ENCODE measurements at places on chromosomes 1 and 21.

- DNase-seq: no peak
Measured at GRCh38 chr1:8603220-8603616, 214.2 kb downstream of the RERE start.

DNA sequence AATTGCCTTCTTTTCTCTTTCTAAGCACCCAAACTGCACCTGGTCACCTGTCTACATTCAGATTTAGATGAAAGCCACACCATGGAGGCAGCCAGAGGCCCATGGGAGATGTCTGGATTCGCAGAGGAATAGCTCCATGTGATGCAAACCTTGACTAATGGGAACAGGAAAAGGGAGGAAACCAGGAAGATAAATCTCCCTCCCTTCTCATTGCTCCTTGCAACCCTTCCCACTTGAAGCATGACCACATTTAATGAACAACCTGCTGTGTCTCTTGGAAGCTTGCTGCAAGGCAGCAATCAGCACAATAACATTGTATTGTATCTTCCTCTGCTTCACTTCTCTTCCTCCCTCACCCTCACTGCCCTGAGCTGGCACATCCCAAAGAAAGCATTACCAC, 42.6 kb upstream of the KLF17 start:
- DNase-seq: no peak

DNA sequence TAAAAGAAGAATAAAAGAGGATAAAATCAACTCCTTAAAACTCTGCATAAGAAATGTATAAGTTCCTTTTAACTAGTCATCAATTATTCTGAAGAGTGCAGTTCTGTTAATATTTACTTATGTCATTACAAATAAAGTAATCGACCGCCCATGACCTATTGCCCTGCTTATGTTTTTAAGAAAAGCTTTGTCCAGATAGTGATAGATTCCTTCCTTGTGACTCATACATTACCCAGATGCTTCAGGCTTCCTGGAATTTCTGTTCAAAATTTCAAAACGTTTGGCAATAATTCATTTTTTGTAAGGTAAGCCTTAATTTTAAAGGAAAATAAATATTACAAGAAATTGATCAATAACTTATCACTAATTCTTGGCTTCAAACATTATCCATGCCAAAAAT, 918.2 kb upstream of the ADGRL2 start:
- DNase-seq: no peak

DNA sequence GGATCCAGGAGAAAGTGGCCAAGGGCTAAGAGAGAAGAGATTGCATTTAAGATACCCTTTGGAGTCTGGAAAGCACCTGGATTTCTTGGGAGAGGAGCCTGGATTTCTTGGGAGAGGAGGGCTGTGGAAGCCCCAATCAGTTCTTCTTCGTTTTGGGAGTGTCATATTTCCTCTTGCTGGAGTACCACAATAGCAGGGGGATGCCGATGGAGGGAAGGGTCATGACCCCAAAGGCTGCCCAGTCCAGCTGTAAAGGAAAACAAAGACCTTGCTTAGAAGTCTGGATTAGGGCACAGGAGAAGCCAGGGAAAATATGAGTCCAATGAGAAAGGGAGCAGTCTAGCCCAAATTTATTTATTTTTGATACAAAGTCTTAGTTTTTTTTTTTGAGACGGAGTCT, 11.3 kb downstream of the SSR2 start:
- DNase-seq: no peak

DNA sequence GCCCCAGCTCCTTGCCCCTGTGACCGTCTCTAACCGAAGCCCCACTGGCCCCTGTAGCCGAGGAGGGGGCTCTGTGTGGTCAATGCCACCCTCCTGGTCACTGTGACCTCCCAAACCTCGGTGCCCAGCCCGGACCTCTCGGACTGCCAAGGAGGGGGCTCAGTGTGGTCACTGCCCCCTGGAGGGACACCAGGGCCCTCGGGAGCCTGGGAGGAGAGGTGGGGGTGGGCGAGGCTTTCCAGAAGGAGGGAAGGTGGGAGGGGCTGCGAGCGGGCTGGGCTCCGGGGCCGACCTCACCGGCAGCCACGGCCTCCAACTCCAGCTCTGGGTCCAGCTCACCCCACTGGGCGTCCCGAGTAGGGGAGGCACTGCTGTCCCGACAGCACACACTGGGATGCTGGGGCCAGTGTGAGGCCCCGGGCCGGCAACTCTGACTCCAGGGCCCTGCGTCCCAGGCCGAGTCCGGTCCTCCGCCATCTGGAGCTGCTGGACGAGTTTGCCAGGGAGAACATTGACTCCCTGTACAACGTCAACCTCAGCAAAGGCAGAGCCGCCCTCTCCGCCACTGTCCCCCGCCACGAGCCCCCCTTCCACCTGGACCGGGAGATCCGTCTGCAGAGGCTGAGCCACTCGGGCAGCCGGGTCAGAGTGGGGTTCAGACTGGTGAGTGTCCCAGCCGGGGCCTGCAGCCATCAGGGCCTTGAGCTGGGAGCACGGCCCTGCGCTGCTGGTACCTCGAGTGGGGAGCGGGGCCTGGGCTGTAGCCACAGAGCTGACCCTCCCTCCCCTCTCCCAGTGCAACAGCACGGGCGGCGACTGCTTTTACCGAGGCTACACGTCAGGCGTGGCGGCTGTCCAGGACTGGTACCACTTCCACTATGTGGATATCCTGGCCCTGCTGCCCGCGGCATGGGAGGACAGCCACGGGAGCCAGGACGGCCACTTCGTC, 6.4 kb downstream of the SCNN1D start:
- no peak for DNase-seq

GRCh38 chr1:67052741-67053534, 1.0 kb downstream of the SLC35D1 start:
- DNase-seq: no peak

- no peak for DNase-seq
Measured at GRCh38 chr1:15102646-15103045, 50.9 kb upstream of the TMEM51 start.

DNA sequence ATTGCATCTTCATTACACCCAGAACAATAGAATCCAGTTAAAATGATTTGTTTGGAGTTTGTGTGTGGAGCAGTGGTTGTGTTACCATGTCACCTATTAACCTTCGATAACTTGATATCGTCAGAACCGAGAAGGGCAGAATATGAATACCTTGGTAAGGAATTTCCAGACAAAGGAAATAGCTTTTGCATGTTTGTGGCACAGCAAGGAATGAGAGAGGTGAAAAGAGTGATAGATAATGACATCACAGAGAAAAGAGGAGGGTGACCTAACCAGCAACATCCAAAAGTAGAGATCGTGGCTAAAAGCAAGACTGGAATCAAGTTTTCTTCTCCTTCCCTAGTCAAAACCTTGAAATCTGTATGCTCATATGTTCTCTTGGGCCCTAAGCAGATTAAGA, 244.6 kb upstream of the NEGR1 start:
- DNase-seq: no peak

DNA sequence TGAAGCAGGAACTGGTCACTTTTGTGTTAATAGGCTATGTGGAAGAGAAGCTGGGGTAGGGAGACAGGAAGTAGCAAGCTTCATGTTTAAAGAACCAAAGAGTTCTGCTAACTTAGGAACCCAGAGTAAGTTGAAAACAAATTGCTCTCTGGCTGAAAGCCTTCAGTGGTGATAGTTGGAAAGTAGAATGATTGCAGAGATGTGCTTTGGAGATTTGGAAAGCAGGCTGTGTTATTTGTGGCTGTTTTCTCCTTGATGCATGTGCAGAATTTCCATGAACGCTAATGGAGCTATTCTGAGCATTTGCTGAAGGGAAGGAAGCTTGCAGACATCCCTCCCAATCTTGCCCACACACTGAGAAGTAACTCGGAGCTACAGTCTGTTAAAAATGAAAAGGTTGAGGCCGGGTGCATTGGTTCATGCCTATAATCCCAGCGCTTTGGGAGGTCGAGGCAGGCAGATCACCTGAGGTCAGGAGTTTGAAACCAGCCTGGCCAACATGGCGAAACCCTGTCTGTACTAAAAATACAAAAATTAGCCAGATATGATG, 45.7 kb downstream of the TCEANC2 start:
- DNase-seq: no peak

GRCh38 chr1:24150234-24151174, 7.6 kb upstream of the IL22RA1 start:
- peak; percentile 78 for DNase-seq

- DNase-seq: no peak
Measured at GRCh38 chr1:52706941-52707926, 9.1 kb upstream of the COA7 start.

GRCh38 chr1:241330619-241331327, 26.2 kb downstream of the RGS7 start:
- DNase-seq: no peak

DNA sequence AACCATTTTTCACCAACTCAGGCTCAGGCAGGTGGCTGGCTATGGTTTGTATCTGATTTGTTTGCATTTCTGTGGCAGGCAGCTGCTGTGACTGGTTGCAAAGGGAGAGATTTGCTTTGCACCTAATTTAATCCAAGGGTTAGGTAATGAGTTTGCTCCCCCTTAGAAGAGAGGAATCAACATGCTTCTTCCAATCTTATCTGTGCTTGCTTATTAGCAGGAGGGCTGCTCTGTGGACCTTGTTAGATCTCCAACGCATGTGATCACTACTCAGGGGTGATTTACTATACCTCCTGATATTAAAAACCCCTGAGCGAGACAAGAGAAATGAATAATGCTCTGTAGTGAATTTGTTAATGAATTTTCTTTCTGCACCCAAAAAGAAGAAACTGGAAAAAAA, 20.5 kb downstream of the OLFML3 start:
- no peak for DNase-seq

DNA sequence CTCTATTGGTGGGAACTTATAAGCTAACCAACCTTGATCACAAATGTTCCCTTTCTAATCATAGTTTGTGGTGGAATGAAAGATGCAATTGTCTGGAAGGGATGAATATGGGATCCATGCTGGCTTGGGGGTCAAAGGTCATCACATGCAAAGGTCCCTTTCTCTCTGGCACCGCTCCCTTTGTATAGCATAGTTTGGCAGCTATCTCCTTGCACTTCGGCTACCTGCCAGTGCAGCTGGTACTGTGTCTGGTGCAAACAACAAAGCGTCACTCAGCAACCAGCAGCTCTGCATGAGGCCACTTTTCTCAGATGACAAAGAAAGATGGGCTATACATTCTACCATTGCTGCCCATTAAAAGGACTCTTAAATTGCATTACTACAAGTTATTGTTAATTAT, 188.2 kb upstream of the NFIA start:
- DNase-seq: no peak

DNA sequence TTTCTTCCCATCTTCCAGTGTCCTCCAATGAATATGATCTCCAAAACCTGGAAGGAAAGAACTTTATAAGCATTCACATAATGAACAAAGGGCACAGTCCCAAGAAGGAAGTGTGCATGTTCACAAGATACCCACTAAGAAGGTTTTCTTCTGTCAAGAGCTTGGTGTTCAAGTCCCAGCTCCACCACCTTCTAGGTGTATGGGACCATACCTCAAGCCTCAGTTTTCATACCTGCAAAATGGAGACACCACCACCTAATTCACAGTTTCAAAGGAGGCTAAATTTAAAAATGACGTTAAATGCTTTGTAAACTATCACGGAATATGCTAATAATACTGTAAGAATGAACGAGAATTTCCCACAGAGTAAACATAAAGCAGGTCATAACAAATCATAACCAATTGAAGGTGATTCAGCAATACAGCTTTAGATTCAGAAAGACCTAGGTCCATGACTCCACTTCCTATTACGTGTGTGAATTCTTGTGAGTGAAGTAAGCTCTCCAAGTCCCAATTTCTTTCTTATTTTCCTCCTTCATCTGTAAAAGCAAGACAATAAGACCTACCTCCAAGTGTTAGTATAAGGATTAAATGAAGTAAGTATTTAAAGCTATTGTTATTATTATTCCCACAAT, 8.1 kb upstream of the KTI12 start:
- no peak for DNase-seq

GRCh38 chr21:41666641-41667081, 100.2 kb downstream of the RIPK4 start:
- no peak for DNase-seq

DNA sequence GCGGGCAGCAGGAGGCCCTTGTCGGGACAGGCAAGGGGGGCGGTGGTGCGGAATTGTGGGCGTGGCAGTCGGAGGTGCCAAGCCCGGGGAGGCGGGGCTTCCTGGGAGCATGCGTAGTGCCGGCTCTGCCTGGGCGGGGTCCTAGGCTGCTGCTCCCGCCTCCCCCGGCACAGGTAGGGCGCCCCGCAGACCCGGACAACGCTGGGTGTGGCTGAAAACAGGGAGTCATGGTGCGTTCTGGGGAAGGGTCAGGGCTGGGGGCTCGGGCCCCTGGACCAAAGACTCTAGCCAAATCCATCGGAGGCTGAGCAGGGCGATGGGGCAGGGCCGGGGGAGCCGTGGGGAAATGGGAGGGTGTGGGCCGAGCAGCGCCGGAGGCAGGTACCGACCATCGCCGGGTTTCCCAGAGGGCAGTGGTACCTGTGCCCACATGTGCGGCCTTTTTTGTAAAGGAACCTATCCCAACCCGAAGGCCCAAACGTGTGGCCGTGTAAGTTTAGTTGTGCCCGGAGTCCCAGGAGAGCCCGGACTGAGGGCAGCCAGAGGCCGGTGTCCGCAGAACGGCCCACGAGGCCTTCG, 231.9 kb downstream of the SDCCAG8 start:
- no peak for DNase-seq

- DNase-seq: peak; percentile 61
Measured at GRCh38 chr1:229864686-229865230, 202.3 kb upstream of the GALNT2 start.

GRCh38 chr1:168628807-168629206, 52.4 kb downstream of the XCL1 start:
- no peak for DNase-seq

- no peak for DNase-seq
Measured at GRCh38 chr1:31614414-31615005, 3.0 kb upstream of the HCRTR1 start.

DNA sequence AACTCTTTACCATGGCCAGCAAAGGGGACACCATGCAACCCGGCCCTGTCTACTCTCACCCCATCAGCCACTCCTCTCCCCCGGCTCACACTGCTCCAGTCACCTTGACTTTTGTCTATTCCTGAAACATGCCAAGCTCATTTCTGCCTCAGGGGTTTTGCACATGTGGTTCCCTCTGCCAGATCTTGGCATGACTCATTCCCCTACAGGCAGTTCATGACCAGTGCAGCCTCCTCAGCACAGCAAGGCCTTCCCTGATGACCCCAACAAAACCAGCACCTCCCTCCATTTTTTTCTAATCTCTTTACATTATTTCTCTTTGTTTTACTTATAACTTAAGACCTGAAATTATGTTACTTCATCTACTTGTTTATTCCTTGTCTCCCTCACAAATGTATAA, 58.6 kb upstream of the GJB5 start:
- DNase-seq: no peak

DNA sequence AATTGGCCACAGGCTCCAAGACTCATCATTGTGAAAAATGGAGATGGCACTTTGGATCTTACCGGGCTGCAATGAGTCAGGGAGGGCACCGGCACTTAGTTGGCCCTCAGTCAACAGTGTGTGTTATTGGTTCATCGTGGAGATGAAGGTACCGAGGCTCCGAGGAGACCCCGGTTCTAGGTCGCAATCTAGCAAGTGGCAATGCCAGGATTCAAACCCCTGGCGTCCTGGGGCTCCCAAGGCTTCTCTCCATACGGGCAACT, 49.0 kb upstream of the ACOT11 start:
- DNase-seq: no peak
